ENCODE measurements at places on chromosomes 11 and 22.

DNA sequence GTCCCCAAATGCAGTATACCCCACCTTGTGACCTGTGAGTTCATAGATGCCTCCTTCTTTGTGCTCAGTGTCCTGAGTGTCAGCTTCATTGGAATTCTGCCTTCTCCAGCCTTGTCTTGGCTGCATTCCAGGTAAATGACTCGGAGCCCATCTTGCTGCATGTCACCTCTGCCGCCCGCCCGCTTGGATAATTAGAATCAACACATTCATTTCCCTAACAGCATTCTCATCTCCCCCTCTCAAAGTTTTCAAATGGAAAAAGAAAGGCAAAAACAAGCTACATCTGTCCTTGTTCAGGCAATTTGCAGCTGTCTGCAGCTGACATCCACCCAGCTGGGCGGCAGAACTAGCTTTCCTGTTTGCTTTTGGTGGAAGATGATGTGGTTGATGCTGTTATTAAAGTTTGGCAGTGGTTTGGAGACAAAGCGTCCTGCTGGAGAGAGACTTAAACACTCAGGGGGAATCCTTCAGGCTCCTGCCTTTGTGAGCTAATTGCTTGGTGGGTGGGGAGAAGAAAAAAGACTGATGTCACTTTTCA lies 198.8 kb upstream of the SEZ6L start:
- no peak for DNase-seq

DNA sequence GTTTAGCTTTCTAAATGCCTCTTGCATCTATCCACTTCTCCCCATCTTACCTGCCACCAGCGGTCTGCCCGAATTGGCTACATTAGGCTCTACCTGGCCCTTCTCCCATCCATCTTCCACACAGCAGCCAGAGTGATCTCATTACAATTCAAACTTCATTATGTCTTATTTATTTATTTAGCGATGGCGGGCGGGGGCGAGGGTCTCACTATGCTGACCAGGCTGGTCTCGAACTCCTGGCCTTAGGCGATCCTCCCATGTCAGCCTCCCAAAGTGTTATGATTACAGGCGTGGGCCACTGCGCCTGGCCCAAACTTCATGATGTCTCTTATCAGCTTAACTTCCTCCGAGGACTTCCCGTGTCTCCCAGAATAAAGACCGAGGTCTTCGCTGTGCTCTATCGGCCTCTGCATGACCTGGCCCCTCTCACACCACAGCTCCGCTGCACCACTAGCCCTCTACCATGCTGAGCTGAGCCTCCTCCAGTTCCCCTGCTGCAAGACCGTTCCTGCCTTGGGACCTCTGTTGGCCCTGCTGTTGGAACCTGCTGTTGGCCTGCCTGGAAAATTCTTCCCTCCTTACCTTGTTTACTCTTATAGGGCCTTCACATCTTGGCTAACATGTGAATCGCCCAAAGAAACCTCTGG lies 870 bp upstream of the CTTN start:
- no peak for DNase-seq

GRCh38 chr11:305844-306211 lies 1.8 kb upstream of the IFITM2 start:
- no peak for DNase-seq

DNA sequence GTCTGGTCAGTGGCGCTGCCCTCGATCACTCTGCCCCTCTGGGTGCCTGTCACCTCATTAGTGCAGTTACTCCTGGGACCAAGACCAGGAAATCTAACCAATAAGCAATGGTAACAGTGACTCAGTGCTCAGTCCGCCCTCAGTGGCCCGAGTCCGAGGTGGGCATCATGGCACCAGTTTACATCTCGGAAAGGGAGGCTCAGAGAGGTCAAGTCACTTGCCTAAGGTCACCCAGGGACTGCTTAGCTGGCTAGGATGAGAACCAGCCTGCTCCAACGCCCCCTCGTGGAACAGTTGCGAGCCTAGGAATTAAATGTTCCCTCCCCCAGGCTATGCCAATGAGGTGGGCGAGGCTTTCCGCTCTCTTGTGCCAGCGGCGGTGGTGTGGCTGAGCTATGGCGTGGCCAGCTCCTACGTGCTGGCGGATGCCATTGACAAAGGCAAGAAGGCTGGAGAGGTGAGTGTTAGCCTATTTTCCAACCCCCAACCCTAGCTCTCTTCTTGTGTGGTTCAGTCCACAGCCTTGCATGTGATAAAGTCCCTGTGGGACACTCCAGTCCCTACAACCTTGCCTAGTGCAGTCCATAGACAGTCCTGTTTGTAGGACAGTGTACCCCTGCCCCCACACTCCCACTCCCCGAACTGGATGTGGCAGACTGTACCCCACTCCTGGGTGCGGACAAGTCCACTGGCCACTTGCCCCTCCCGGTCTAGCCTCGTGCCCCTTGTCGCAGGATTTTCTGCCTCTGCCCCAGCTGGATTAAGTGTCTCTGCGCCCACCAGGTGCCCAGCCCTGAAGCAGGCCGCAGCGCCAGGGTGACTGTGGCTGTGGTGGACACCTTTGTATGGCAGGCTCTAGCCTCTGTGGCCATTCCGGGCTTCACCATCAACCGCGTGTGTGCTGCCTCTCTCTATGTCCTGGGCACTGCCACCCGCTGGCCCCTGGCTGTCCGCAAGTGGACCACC lies 1.1 kb downstream of the MTFP1 start:
- DNase-seq: no peak

DNA sequence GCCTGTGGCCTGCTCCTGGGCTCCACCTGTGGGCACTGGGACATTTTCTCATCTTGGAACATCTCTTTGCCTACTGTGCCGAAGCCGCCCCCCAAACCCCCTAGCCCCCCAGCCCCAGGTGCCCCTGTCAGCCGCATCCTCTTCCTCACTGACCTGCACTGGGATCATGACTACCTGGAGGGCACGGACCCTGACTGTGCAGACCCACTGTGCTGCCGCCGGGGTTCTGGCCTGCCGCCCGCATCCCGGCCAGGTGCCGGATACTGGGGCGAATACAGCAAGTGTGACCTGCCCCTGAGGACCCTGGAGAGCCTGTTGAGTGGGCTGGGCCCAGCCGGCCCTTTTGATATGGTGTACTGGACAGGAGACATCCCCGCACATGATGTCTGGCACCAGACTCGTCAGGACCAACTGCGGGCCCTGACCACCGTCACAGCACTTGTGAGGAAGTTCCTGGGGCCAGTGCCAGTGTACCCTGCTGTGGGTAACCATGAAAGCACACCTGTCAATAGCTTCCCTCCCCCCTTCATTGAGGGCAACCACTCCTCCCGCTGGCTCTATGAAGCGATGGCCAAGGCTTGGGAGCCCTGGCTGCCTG lies 1.4 kb downstream of the SMPD1 start:
- no peak for DNase-seq

GRCh38 chr11:118914178-118914918 lies 11.4 kb downstream of the BCL9L start:
- no peak for DNase-seq

GRCh38 chr22:46083383-46084350 lies 66.7 kb upstream of the PPARA start:
- no peak for DNase-seq

GRCh38 chr22:19877626-19878339 lies 23.1 kb upstream of the GNB1L start:
- peak; percentile 58 for DNase-seq

DNA sequence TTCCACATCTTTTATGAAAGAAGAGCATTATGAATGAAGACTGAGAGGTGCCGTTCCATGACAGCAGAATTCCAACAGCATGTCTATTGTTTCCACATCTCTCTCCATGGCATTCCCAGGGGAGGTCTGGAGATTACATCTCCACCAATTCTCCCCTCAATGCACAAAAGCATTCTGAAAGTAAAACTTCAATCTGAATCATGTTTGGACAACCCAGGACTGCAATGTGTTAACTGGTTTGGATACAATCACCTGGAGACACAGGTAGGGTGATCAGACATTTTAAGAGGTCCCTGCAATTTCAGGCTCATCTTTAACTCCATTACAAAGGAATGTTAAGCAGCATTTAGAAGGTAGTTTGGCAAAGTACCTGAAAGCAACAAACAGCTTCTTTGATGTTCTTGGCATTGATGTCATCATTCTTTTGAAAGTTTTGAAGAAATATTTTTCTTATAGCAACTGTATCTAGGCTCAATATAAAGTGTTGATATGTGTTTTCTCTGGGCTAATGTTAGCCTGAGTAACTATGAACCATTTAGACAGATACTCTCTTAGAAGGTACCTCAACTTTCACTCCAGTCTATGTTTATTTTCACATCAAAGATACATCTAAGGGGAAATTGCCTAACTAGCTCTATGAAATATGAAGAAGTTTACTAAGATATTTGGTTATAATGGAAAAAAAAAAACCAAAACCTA lies 181.4 kb upstream of the MTMR2 start:
- DNase-seq: no peak

GRCh38 chr11:19079643-19080440 lies 19.3 kb upstream of the MRGPRX2 start:
- peak; percentile 84 for DNase-seq

DNA sequence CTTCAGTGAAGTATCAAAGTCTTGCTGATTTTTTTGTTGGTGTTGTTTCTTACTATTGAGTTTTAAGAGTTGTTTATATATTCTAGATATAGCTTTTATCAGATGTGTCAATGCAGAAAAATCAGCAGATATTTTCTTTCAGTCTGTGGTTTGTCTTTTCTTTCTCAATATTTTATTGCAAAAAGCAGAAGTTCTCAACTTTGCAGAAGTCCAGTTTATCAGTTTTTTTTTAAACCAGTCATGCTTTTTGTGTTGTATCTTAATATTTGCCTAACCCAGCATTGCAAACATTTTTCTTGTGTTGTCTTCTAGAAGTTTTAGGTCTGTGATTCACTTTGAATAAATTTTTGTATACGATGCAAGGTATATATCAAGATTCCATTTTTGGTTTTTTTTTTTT lies 7.0 kb downstream of the ASRGL1 start:
- no peak for DNase-seq

GRCh38 chr22:45319324-45319685 lies 9.6 kb downstream of the FAM118A start:
- peak; percentile 17 for DNase-seq

- DNase-seq: no peak
Observed at GRCh38 chr11:66985508-66986177, 10.5 kb downstream of the C11orf86 start.

DNA sequence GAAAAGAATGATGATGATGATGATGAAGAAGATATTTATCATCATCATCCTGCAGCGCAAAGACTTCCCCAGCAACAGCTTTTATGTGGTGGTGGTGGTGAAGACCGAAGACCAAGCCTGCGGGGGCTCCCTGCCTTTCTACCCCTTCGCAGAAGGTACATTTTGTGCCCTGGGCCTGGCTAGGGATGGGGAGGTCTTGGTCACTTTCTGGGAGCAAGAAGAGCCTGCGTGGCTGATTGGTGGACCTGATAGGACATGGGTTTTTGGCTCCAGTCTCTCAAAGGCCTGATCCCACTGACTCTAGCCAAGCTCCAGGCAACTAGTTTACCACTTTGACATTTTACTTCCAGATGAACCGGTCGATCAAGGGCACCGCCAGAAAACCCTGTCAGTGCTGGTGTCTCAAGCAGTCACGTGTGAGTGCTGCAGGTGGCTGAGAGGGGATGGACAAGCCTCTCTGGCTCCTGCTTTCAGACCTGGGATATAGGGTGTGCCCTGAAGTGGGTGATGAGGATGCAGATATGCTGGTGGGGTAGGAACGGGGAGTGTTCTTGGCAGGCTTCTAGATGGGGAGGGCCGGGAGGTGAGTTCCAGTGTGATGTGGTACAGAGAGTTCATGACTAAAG lies 5.3 kb downstream of the SIDT2 start:
- no peak for DNase-seq

DNA sequence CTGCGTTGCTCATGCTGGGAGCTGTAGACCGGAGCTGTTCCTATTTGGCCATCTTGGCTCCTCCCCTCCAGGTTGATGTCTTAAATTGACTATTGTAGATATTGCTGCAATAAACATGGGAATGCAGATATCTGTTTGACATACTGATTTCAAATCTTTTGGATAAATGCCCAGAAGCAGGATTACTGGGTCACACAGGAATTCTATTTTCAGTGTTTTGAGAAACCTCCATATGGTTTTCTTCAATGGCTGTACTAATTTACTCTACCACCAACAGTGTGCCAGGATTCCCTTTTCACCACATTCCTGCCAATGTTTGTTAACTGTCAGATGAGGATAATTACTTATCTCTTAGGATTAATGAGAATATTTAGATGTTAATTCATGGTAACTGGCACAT lies 467.0 kb downstream of the LUZP2 start:
- DNase-seq: no peak

DNA sequence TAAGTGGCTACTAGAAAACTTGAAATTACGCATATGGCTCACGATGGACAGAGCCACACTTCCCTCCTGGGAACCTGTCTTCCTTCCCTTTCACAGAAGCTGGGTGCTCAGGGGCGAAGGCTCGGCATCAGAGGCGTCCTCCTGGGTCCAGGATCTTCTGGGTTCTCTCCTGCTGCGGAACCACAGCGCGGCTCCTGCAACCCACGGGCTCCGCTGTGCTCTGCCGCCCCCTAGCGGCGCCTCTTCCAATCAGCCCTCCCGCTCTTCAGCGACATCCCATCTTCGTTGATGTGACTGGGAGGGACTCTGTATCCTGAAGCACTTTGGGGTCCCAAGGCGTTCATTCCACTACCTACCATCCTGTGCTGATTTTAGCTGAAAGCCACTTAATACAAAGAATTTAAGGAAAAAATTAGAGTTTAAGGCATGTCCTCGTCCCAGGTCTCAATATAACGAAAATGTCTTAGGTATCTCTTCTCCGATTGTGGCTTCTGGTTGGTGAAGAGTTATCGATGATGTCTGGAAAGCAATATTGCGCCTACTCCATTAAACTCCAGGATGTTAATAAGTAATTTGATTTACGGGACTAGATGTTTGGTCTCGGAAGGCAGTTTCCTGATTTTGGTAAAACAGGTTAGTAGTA lies 14.8 kb upstream of the RPS3 start:
- no peak for DNase-seq

- no peak for DNase-seq
Observed at GRCh38 chr11:119550053-119550752, 127.2 kb upstream of the THY1 start.

- no peak for DNase-seq
Observed at GRCh38 chr11:58497951-58498350, 10.0 kb downstream of the OR5B21 start.

DNA sequence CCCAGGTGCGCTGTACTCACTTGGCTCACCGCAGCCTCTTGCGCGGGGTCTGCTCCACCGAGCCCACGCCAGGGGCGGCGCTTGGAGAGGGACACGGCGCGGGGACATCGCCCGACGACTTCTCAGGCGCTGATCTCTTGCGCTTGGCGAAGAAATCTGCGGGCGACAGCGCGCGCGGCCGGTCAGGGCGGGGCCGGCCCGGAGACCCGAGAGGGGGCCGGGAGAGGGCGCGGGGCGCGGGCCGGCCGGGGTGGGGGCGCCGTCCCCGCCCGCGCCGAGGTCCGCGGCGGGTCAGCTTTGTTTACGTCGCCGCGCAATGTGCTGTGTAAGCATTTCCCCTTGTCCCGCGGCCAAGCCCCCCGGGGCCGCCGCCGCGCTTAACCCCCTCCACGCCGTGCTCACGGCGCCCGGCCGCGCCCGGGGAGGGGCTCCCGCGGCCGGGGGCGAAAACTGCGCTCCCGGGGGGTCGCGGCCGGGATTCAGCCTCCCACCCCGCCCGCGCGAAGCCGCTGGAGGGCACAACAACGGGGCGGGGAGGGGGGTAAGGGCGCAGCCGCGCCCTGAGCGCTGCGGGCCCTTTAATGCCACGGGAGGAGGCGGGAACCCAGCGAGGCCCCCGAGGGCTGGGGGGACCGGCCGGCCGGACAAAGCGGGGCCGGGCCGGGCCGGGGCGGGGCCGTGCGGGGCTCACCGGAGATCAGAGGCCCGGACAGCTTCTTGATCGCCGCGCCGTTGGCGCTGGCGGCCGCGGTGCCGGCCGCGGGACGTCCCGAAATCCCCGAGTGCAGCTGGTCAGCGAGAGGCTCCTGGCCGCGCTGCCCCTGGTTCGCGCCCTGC lies 1.4 kb downstream of the CDKN1C start:
- no peak for DNase-seq

GRCh38 chr11:2855162-2855561 lies 30.4 kb downstream of the CDKN1C start:
- DNase-seq: no peak

All from skeletal muscle cell (primary cell).